ENCODE measurements at places on chromosomes 12 and 14. TPM values are rescaled to one million over a fixed set of nuclear protein-coding genes. Genes with fewer than 3 reads are reported as not detected.

- H3K4me3 ChIP-seq = peak overlapping the region; percentile 79
- H3K4me1 ChIP-seq = peaks cover 82% of the 10 kb centered on the region
- no peaks in the 10 kb centered on the region for H3K27me3 ChIP-seq
- peaks cover 4% of the 10 kb centered on the region for H3K36me3 ChIP-seq
- peak overlapping the region; percentile 88 for H3K27ac ChIP-seq
- peak; percentile 54 for DNase-seq
These were observed 250.2 kb upstream of the OR4E1 start for GRCh38 chr14:21923820-21924219.

DNA sequence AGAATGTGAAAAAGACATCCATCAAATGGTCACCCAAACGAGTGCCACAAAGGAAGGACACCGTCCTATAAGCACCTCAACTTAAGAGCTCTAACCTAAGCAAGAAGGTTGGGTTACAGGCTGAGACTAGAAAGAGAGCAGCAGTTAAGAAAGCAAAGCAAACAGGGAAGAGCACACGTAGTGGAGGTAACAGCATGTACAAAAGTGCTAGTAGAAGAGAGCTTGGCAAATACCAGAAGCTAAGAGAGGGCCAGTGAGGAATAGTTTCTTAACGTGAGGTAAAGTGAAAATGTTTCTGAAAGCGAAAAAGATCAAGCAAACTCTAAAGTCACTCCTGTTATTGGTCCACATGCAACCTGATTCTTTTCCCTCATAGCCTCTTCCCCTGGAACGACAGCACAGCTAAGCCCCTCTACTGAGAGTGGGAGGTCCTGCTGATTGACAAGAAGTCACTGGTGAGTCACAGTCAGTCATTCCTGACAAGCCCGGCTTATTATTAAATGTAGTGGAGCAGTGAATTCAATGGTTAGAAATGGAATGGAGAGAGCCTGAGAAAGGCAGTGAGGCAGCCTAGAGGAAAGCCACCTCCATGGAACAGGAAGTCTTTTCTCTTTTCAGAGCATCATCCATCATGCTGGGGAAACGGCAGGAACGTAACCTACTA, 204.4 kb downstream of the SLC25A21 start:
- no peaks in the 10 kb centered on the region for H3K36me3 ChIP-seq
- H3K4me1 ChIP-seq = no peaks in the 10 kb centered on the region
- H3K27ac ChIP-seq = no peak overlapping the region
- DNase-seq = no peak
- H3K4me3 ChIP-seq = no peak overlapping the region

- peaks cover 11% of the 10 kb centered on the region for H3K27me3 ChIP-seq
- peak overlapping the region; percentile 65 for H3K4me3 ChIP-seq
- no peaks in the 10 kb centered on the region for H3K36me3 ChIP-seq
- peak overlapping the region; percentile 91 for H3K27ac ChIP-seq
- no peak for DNase-seq
These were observed 24.3 kb upstream of the RPLP0 start for GRCh38 chr12:120225200-120225558.

GRCh38 chr14:59830338-59830734, 40.2 kb downstream of the RTN1 start:
- DNase-seq = no peak
- no peak overlapping the region for H3K27ac ChIP-seq
- peaks cover 2% of the 10 kb centered on the region for H3K27me3 ChIP-seq
- no peak overlapping the region for H3K4me3 ChIP-seq
- H3K36me3 ChIP-seq = no peaks in the 10 kb centered on the region

DNA sequence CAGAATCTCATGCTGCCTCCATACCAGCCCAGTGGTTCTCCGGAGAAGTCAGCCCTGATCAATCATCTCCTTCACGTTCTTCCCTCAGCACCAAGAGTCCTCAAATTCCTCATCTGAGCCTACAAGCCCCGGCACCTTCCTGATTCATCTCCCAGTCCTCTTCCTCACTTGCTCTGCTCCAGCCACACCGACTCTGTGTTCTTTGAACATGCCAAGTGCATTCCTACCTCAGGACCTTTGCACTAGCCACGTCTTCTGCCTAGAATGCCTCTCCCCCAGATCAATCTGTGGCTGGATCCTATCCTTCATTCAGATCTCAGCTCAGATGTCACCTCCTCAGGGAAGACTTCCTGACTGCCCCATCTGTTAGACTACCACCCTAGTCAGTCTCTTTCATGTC, 4.7 kb downstream of the RILPL1 start:
- DNase-seq = no peak
- no peaks in the 10 kb centered on the region for H3K36me3 ChIP-seq
- H3K27me3 ChIP-seq = peaks cover 6% of the 10 kb centered on the region
- peaks cover 7% of the 10 kb centered on the region for H3K4me1 ChIP-seq
- no peak overlapping the region for H3K4me3 ChIP-seq

GRCh38 chr12:69457433-69457832, 12.8 kb upstream of the FRS2 start:
- no peaks in the 10 kb centered on the region for H3K36me3 ChIP-seq
- no peak overlapping the region for H3K27ac ChIP-seq
- H3K27me3 ChIP-seq = peaks cover 6% of the 10 kb centered on the region
- no peak for DNase-seq
- H3K4me3 ChIP-seq = no peak overlapping the region

DNA sequence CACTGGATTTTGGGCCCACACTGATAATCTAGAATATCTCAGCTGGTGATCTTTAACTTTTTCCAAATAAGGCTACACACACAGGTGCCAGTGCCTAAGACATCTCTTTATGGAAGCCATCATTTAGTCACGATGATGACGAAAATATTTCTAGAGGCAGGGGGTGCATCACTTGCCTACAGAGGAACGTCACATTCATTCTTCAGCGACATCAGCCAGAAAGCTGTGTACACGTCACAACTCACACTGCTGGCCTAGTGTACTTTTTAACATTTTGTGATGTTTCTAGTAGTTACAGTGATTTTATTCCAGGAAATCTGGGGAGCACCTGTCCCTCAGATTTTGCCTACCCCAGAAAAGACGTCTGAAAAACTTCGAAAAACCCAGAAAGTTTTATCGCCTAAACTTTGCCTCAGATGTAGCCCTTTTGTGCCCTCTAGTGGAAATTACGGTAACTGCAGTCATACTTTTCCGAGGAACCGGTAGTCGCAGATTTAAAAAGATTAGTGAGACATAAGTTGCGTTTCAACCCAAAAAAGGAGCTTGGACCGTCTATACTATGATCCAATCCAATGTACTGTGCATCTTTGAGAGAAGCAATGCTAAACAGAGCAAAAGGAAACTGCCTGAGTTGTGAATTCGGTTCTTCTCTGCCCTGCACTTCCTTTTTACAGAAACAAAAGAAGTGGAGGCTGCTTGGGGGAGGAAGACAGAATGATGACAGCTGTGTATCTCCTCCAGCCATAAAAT, 64.3 kb upstream of the STON2 start:
- peaks cover 2% of the 10 kb centered on the region for H3K27me3 ChIP-seq
- H3K36me3 ChIP-seq = no peaks in the 10 kb centered on the region
- peak; percentile 73 for DNase-seq
- H3K4me3 ChIP-seq = peak overlapping the region; percentile 94
- peaks cover 12% of the 10 kb centered on the region for H3K4me1 ChIP-seq

DNA sequence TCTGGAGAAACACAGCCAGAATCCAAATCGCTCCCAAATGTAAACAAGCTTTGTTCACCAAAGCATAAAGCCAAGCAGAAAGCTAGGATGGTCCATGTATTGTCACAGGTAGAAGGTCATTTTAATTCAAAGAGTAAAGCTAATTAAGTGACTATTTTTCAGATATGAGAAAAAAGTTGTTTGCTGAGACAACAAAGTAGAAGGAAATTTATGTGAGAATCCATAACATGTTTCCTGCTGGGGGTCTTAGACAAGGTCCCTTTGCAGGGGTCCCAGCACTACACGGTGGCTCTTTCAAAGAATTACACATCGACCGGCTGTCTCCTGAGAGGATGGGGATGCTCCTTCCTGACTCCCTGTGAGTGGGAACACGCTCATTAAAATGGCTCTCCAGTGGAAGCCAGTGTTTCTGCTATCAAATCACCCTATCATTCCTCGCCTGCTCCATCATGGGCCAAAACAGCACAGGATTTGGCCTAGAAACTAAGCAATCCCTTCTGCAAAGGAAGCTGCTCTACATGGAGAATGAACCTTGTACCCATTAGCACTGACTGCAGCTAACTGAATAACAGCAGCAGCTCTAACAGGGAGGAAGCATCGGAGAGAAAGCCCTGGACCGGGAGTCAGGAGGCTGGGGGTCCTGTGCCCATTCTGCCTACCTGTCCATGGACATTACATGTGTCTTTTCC, 175.3 kb downstream of the STXBP6 start:
- no peaks in the 10 kb centered on the region for H3K36me3 ChIP-seq
- H3K4me1 ChIP-seq = no peaks in the 10 kb centered on the region
- DNase-seq = no peak

DNA sequence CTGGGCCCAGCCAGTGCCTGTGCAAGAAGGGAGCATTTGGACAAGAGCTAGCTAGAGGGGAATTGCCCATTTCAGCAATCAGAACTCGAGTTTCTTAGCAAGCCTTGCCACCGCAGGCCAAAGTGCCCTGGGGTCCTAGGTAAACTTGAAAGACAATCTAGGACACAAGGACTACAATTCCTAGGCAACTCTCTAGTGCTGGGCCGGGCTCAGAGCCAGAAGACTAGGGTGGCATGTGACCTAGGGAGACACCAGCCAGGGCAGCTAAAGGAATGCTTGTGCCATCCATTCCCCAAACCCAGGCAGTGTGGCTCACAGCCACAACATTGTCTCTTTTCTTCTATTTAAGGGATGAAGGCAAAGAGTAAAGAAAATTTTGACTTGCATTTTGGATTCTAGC, 205.0 kb downstream of the BMP4 start:
- H3K27me3 ChIP-seq = peaks cover 1% of the 10 kb centered on the region
- no peak for DNase-seq
- H3K27ac ChIP-seq = no peak overlapping the region
- no peaks in the 10 kb centered on the region for H3K36me3 ChIP-seq

Gene MYH6
- not detected for polyA plus RNA-seq

Gene LYZ
- polyA plus RNA-seq = 17.8 TPM
